ENCODE measurements at places on chromosomes 2 and 18. TPM values are rescaled to one million over a fixed set of nuclear protein-coding genes. Genes with fewer than 3 reads are reported as not detected.

G6PC2 gene
- total RNA-seq = not detected

DNA sequence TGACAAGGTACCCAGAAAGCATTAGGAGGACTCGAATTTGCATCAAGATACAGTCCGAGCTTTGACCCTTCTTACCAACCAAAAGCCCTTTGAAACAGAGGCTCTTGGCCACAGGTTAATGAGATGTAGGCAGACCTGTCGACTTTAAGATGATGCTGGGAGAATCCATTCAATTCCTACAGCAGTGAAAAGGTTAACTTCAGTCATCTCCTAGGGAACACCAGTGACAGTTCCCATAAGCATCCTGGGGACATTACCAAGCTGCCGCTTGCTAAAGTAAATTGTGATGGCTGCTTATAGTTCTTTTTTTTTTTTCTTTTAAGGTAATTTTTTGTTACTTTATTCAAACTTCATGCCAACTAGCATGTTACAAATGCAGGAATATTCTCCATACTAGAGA is 379.3 kb downstream of the SOX11 start:
- no peak for DNase-seq

GRCh38 chr2:201404699-201405280 is 46.5 kb downstream of the TRAK2 start:
- no peak for DNase-seq

DNA sequence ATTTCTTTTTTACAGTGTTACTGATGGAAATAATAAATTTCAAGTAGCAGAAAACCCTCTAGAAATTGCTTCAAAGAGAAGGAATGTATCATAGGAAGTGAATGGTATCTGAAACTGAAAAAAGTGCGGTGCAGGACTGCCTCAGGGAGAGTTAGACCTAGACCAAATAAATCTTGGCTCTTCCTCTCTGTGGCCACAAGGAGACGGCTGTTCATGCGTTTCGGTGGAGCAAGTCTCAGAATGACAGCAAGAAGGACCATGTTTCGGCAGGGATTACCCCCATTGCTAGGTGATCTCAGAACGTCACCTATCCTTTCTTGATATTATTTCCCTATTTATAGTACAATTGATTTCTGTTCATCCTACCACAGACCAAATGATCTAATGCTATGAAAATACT is 522.3 kb downstream of the SOX11 start:
- DNase-seq = no peak

CYS1 gene
- 0.14 TPM for total RNA-seq

Data from NCI-H460 (cell line).